Activated CD8-positive, alpha-beta memory T cell treated with anti-CD3 and anti-CD28 coated beads for 4 hours (primary cell): ENCODE measurements at places on chromosomes 7 and 10.
A peak's percentile ranks its signal among the peaks of the same experiment; 100 is the strongest.

- no peak for DNase-seq
These were observed 7.7 kb downstream of the AGR3 start for GRCh38 chr7:16874066-16874465.

DNA sequence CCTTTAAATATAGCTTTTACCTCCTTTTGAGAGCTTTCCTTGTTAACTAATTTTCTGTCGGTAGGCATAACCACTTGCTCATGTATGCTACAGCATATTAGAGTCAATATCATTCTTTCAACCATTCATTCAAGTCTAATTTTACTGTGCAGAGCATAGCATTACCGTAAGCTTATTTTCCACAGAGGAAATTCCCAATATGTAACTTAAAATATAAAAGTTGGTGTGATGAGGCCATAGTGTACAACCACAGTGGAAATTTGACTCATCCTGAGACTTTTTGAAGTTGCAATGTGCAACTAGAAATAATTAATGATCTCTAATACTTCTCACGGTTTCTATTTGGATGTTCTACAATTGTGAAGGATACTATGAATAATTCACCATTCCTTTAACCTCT lies 80.6 kb upstream of the KLF6 start:
- no peak for DNase-seq

- no peak for DNase-seq
These were observed 100.6 kb downstream of the GRB10 start for GRCh38 chr7:50682079-50682478.

GRCh38 chr10:5449823-5450222 lies 37.5 kb downstream of the NET1 start:
- no peak for DNase-seq

DNA sequence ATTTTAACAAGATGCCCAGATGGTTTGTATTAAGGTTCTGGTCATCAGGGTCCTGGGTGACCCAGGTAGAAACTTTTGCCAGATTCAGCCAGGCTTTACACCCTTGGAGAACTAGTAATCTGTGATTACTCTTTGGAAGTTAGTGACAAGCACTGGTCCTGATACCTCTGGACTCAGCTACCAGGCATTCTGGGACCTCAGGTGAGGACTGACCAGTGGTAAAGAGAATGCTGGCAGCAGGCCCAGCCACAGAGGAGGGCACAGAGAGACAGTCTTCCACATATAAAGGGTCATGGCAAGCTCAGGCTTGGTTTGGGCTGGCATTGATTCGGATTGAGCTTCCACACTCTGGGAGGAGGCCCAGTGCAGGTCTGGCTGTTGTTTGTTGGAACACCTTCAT lies 112.0 kb upstream of the CHST15 start:
- DNase-seq = no peak

DNA sequence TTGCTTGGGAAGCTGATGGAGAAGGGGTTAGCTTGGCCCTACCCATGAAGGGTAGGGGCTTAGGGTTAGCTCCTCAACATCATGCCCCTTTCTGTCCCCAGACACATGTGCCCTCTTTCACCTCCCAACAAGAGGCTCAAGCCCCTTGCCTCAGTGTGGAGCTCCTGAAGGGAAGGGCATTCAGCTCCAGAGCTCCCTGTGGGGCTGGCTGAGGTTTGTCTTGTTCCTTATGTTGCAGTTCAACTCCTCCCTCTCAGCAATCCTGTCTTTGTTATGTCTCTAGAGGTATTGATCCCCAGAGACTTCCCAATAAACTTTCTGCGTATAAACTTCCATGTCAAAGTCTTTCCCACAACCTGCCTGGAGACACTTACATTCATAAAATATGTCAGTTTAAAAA lies 252.2 kb upstream of the SP4 start:
- DNase-seq = no peak

GRCh38 chr10:107043461-107043860 lies 121.0 kb downstream of the SORCS1 start:
- DNase-seq = no peak

DNA sequence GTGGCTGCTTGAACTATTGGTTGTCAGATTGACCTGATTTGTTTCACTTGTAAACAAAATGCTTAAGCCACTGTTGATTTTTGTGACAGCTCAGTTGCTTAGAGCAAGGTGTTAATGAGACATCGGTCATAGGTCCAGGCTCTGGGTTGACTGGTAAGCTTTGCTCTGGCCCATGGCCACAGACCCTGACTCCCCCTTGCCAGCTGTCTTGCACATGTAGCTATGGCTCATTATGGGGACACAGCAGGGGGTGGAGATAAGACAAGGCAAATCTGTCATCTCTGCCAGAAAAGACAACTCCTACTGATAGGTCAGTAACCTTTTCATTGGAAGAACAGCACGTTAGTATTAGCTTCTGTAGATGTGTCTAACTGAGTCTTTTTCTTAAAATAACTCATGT lies 95.3 kb downstream of the KAT6B start:
- no peak for DNase-seq

DNA sequence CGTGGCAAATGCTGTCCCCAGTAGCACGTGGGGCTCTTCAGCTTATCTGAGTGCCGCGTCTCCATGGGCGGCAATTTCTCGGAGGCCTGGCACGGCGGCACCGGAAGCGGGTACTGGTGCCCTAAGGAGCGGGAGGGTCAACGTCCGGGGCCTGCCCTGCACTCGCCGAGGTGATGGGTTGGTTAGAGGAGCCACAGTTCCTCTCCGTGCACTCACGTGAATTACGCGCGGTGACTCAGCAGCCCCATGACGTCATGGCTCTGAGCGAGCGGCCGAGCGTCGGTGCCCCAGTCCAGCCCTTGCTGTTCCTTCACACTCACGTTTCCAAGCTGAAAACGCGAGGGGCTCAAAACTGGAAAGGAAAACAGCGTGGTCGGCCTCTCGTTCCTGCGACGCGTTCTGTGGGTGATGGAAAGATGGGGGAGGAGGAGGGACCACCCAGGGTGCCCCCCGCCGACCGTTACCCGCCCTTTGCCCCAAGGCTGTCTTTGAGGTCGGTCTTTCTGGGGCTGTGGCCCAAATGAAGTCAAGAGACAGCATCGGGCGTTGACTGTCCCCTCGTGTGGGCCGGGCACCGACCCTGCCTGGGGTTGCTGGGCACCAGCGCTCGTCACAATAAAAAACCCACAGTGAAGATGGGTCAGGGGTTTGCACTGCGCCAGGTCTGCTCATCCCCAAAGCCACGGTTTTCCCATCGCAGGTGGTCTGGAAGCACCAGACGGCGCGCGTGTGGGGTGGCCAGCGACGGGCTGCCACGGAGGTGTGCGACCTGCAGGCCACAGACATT lies 70.4 kb upstream of the CFAP46 start:
- DNase-seq = no peak

DNA sequence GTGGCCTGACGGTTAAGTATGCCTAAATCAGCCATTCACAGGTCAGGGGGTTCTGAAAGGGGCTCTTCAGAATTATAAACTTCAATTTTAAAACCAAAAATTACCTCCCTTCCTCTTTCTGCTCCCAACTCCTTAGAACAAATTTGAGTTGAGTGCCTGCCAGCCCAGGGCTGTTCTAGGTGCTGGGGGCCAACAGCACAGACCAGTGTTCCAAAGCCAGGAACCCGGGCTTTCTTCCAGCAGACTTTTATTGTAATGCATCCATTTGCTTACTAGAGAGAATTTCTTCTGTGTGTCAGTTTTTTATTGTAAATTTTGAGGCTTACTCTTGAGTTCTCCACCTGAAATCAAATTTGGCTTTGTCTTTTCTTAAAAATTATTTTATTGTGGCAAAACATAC lies 238.5 kb downstream of the CACNB2 start:
- no peak for DNase-seq

GRCh38 chr10:89915968-89916367 lies 214.6 kb downstream of the KIF20B start:
- DNase-seq = no peak

DNA sequence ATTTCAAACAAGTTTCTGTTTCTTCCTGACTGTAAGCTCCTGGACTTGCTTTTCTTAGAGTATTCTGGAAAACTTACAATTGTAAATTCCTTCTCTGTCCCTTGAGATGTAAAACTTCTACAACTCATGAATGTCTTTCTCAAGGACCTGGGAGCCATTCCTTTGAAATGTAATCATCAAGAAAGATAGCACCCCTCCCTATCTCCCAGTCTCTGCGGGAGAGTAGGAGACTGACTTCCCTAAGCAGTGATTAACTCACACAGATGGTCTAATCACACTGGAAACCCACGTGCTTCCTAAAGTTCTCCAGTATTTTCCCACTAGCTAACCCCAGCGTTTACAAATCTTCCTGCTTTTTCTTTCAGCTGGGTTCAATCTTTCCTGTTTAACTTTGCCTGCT lies 549.4 kb downstream of the SORCS1 start:
- DNase-seq = no peak

- DNase-seq = no peak
These were observed 76.9 kb downstream of the UBE2H start for GRCh38 chr7:129875745-129876411.

- DNase-seq = no peak
These were observed 149.2 kb downstream of the PLPP4 start for GRCh38 chr10:120606051-120606764.

DNA sequence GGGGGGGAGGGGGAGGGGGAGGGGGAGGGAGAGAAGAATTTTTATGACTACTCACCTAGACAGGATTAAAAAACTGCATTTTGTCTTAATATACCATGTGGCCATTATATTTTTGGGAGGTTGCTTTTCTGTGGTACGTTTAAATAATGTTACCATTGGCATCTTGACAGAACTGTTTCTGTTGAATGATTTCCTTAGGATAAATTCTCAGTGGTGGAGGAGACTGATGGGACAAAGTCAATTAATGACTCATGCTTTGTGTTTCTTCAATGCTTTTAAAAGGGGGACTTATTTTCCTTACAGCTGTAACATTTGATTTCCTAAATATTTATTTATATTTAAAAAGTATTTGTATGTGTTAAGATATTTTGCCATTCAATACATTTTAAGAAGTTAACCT lies 13.7 kb downstream of the AGR2 start:
- no peak for DNase-seq

- DNase-seq = no peak
These were observed 46.1 kb upstream of the ZNF33B start for GRCh38 chr10:42684517-42684916.

GRCh38 chr7:26090927-26091519 lies 61.0 kb upstream of the NFE2L3 start:
- no peak for DNase-seq

- DNase-seq = no peak
These were observed 635.5 kb downstream of the XPNPEP1 start for GRCh38 chr10:109287858-109288257.

DNA sequence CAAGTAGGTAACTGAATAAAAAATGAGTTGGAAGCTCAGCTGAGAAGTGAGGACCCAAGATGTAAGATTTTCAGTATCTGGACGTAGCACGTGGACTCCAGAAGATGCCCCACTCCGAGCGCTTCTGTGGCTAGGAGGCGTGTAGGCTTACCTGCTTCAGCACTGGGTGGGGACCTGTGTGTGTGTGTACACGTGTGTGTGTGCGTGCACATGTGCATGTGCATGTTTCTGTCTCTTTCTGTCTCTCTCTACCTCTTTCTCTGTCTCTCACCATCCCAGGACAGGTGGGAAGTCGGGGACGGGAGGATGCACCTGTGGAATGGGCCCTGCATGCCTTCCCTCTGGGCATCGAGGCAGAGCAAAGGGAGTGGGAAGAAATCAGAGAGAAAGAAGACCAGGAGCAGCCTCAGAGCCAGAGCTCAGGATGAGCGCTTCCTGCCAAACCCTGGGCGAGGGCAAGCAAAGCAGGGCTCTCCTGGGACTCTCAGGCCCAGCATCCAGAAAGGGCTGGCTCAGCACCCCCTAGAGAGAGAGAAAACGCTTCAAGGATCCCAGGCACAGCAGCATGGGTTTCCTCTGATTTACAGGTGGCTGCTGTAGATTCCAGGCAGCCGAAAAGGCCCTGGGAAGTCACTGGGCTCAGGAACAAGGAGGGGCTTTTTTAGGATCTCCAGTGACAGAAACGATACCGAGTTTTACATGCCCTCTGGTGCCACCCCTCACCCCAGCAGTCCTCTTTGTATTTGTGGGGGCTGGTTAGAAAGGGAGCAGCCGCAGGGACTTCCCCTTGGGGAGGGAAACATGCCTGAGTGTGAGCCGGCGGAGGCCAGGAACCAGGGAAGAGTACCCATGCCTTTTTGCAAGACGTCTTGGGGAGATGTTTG lies 28.5 kb downstream of the CXCL12 start:
- no peak for DNase-seq

GRCh38 chr7:92827464-92828120 lies 8.8 kb downstream of the CDK6 start:
- DNase-seq = no peak

DNA sequence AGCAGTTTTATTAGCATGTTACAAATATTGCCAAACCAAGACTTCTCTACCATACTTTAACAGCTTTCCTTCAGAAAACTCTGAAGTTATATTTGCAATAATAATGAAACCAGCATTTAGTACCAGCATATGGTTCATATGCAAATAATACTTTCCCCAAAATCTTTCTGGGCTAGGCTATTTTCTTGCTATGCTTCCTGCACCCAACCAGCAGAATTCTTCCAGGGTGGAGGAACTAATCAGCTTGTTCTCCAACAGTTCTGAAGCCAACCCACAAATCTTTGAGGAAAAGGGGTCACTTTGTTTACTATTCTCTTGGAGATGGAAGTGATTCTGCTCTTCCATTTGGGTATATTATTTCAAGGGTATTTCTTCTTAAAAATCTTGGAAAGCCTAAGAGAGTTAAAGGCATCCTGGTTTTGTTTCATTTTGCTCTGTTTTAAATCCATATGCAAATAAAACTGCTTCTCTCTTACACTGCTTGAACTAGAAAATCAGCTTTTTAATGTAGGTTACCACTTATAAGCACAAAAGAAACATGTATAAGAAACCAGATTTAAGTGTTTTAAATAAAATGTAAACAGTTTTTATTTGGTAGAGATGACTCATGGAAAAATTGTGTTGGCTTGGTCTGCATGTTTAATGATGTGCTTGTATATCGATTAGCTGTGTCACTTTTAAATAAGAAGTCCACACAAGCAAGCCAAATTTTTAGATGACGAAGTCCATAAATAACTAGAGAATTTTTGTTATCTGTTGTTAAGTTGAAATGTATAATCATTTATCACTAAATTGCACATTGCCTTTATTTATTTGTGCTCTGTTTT lies 103.7 kb downstream of the HECTD2 start:
- no peak for DNase-seq

GRCh38 chr7:142838461-142839213 lies 16.2 kb upstream of the EPHB6 start:
- DNase-seq = no peak

- DNase-seq = no peak
These were observed 48.7 kb upstream of the PPP1R3C start for GRCh38 chr10:91681361-91682276.

- no peak for DNase-seq
These were observed 348.4 kb upstream of the MTPN start for GRCh38 chr7:136325578-136325977.

GRCh38 chr10:102117391-102118159 lies 2.6 kb downstream of the LDB1 start:
- DNase-seq = peak; percentile 33

DNA sequence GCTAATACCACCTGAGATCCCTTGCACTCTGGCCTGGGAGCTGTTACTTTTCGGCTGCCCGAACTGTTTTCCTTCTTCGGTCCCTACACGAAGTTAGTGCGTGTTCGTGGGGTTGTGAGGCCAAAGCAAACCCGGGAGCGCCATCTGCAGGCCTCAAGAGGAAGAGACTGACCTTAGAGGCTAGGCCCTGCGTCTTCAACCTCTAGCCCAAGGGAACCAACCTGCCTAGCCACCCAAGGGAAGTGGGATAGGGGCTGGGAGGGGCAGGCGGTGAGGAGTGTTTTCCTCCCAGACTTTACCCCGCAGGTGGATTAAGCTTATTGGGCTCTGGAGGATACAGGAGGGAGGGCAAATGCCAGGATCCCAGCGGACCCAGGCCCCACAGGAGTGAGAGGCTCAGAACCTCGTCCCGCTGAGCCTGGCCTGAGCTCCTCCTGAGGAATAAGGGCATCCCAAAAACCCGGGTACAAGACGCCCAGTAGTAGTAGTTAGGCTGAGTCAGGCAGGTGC lies 1.7 kb upstream of the PAX2 start:
- DNase-seq = no peak
